ENCODE measurements at places on chromosomes 2 and 18. TPM values are rescaled to one million over a fixed set of nuclear protein-coding genes. Genes with fewer than 3 reads are reported as not detected.
A peak's percentile ranks its signal among the peaks of the same experiment; 100 is the strongest.

Gene SLC19A3
- 0.01 TPM for polyA plus RNA-seq

GRCh38 chr2:179247318-179248023 lies 17.2 kb downstream of the SESTD1 start:
- DNase-seq = no peak

Gene FOXD4L1
- 0.06 TPM for polyA plus RNA-seq

DNA sequence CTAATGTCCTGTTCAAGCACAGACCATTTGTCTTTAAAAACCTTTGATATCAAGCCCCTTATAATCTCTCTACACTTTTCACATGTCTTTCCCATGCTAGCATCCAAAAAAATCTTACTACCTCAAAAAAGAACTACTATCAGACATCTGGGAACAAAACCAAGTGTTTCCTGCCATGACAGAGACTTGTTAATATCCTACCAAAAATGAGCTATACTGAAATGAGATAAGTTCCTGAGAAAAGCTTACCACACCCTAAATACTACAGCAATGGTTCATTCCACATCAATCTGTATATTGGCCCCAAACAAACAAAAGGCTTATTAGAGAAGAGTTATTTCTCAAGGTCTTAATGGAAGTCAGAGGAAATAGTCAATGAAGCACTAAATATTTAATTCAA lies 230.1 kb downstream of the DYM start:
- no peak for DNase-seq

DNA sequence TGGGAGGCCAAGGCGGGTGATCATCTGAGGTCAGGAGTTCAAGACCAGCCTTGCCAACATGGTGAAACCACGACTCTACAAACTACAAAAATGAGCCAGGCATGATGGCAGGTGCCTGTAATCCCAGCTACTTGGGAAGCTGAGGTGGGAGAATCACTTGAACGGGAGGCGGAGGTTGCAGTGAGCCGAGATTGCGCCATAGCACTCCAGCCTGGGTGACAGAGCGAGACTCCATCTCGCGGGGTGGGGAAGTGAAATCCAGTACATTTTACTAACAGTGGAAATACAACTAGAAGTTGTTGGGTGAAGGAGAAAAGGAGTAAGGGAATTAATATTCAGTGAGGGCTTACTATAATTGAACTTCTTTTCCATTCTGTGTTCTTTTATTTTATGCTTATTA lies 13.2 kb upstream of the ENOSF1 start:
- DNase-seq = no peak

Gene ALPG
- polyA plus RNA-seq = not detected

GRCh38 chr2:46748121-46748520 lies 167.5 kb downstream of the MCFD2 start:
- no peak for DNase-seq

Gene TTN
- 0.10 TPM for polyA plus RNA-seq

GRCh38 chr18:10798727-10799550 lies 273.1 kb downstream of the NAPG start:
- DNase-seq = no peak

GRCh38 chr2:196987649-196988364 lies 61.3 kb upstream of the PGAP1 start:
- DNase-seq = peak; percentile 98

Gene SRD5A2
- polyA plus RNA-seq = not detected

DNA sequence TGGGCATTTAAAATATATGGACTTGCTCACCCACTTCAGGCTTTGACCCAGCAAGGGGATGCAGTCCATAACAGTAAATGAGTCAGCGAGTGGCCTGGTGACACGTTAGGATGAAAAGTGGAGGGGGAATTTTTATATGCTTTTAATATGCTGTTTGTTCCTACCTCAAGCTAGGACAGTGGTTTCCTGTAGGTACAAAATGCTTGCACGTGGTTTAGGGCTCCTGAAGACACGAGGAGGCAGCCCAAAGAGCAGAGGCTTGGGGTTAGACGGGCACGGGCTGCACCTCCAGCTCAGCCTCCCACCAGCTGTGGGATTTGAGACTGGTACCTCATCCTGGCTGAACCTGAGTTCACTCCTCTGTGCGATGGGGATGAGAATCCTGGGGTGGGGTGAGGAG lies 306.2 kb upstream of the CXCR4 start:
- no peak for DNase-seq

Gene FAM237A
- polyA plus RNA-seq = not detected

Gene TWIST2
- polyA plus RNA-seq = 2.7 TPM
